NCI-H1436 (cell line): ENCODE measurements at places on chromosomes 3 and 15.
A peak's percentile ranks its signal among the peaks of the same experiment; 100 is the strongest.

DNA sequence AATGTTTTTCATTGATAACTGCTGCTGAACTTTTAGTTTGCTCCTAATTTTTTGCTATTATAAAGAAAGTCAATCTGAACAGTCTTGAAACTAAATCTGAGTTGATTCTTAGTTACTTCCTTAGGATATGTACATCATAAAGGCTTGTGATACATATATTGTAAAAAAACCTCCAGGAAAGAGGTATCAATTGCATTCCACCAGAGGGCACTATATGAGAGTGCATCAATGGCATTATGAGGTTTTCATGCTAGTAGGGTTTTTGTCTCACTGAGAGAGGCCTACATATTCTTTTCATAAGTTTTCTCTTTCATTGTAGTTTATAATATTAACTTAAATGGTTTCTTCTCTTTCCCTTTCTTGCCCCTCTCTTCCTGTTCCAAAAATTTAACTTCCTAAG lies 46.9 kb downstream of the PIK3R4 start:
- DNase-seq = peak; percentile 27

GRCh38 chr3:55128225-55128823 lies 200.5 kb upstream of the LRTM1 start:
- no peak for DNase-seq

GRCh38 chr3:31314258-31314657 lies 218.5 kb upstream of the STT3B start:
- DNase-seq = no peak

DNA sequence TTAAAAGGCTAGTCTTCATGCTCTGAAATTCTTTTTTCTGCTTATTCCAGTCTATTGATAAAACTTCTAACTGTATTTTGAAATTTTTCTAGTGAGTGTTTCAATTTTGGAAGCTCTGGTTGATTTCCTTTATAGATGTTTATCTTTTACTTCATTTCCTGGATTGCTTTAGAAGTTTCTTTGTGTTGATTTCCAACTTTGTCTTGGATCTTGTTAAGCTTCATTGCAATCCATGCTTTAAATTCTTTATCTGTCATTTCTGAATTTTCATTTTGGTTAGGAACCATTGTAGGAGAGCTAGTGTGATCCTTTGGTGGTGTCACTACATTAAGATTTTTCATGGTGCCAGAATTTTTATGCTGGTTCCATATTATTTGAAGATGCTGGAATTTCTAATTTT lies 105.2 kb upstream of the DCBLD2 start:
- no peak for DNase-seq

GRCh38 chr15:96354731-96355567 lies 24.4 kb downstream of the NR2F2 start:
- no peak for DNase-seq

DNA sequence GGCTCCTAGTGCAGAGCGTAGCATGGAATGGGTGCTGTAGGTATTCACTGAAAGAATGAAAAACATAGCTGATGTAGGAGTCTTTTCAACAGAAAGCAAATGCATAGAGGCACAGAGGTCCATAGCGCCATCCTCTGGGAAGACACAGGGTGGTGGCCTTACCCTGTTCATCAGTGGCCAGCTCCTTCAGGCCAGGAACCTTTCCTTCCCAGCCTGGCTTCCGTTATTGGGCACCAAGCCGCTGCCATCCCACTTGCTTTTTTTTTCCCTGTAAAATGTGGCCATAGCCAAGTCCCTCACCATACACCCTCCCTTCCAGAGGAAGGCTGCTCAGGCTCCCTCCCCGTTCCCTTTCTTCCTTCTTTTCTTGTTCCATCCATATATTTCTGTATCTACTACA lies 118.1 kb downstream of the ZNF621 start:
- DNase-seq = no peak

DNA sequence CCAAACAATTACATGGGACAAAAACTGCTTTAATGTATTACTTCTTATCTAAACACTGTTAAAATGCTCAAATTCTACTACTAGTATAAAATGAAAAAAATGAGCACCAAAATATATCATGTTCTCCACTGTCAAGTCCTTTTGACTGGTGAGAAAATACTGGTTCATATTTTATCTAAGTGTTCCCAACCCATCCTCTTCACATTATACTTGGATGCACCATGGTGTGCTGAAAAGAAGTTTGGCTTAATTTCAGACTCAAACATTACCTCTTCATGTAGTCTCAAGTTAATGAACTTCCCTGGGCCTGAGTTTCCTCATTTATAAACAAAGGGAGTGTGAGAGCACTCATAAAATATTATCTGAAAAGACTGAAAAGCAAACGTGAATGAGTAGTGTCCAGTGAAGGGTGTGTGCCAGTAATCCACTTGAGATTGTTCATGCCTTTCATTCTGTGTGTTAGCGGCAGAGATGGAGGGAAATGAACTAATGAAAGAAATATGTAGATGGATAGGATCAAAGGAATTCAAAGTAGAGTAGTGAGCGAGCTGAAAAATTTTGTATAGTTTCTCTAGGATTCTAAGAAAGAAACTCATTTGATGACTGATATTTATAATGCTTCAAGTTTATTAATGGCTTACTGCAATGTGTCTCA lies 263.2 kb downstream of the NLGN1 start:
- DNase-seq = no peak

- no peak for DNase-seq
Observed at GRCh38 chr3:29486096-29486495, 205.2 kb downstream of the RBMS3 start.

- no peak for DNase-seq
Observed at GRCh38 chr3:58646503-58646902, 20.1 kb downstream of the FAM3D start.

- no peak for DNase-seq
Observed at GRCh38 chr3:141225939-141226338, 5.7 kb upstream of the PXYLP1 start.

GRCh38 chr3:43013256-43013655 lies 34.1 kb downstream of the GASK1A start:
- no peak for DNase-seq

DNA sequence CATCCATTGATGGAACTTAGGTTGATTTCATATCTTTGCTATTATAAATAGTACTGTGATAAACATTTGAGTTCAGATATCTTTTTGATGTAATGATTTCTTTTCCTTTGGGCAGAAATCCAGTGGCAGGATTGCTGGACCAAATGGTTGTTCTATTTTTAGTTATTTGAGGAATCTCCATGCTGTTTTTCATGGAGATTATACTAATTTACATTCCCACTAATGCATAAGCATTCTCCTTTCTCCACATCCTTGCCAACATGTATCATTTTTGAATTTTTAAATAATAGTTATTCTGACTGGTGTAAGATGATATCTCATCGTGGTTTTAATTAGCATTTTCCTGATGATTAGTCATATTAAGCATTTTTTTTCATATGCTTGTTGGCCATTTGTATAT lies 144.0 kb upstream of the SUCLG2 start:
- DNase-seq = no peak

DNA sequence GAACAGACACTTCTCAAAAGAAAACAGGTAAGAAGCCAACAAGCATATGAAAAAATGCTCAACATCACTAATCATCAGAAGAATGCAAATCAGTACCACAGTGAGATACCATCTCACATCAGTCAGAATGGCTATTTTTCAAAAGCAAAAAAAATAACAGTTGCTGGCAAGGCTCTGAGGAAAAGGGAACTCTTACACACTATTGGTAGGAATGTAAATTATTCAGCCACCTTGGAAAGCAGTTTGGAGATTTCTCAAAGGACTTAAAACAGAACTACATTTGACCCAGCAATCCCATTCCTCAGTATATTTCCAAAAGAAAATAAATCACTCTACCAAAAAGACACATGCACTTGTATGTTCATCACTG lies 95.6 kb downstream of the APBA2 start:
- DNase-seq = no peak

- DNase-seq = no peak
Observed at GRCh38 chr3:197292083-197292646, 6.2 kb downstream of the DLG1 start.

DNA sequence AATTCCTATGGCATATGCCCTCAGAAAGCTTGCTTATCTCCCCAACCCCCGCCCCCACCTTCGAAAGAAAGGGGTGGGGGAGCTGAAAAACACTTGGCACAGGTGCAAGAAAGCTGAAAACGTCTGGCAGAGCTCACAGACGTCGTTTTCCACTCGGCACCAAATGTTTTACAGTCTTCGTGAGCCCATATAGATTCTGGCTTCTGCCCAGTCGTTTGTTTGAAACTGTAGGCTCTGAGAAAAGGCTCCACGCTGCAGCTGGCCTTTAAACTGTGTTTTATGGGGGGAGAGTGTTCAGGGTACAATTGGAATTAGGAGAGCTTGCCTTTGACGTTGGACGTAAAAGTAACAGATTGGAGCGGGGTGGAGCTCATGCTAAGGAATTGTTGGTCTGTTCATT lies 130.3 kb downstream of the MDFIC2 start:
- no peak for DNase-seq

- DNase-seq = no peak
Observed at GRCh38 chr3:178560759-178561158, 24.5 kb downstream of the KCNMB2 start.

DNA sequence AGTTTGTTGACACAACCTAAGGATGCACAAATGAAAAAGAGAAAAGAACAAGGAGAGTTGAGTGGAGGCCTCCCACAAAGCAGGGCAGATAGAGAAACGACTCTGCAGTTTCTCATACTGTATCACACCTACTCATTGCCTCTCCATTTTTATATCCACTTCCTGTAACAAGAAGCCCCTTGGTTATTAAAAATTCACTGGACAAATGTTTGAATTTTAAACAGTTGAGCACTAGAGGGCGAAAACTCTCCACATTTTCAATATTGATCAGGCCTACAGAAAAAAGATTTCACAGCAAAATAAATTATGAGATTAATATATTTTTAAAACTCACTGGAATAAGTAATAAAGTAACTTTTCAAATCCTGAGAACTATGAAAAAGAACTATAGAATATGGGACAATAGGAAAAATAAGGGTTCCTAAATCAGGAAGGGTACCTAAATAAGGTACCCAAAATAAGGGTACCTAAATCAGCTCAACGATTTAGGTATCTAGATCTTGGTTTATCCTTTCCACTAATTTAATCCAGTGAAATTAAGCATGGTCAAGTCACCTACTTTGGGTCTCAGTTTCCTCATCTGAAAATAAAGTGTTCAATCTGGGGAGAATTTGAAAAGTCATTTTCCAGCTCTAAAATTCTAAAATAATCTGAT lies 47.0 kb upstream of the PPIB start:
- DNase-seq = peak; percentile 10

DNA sequence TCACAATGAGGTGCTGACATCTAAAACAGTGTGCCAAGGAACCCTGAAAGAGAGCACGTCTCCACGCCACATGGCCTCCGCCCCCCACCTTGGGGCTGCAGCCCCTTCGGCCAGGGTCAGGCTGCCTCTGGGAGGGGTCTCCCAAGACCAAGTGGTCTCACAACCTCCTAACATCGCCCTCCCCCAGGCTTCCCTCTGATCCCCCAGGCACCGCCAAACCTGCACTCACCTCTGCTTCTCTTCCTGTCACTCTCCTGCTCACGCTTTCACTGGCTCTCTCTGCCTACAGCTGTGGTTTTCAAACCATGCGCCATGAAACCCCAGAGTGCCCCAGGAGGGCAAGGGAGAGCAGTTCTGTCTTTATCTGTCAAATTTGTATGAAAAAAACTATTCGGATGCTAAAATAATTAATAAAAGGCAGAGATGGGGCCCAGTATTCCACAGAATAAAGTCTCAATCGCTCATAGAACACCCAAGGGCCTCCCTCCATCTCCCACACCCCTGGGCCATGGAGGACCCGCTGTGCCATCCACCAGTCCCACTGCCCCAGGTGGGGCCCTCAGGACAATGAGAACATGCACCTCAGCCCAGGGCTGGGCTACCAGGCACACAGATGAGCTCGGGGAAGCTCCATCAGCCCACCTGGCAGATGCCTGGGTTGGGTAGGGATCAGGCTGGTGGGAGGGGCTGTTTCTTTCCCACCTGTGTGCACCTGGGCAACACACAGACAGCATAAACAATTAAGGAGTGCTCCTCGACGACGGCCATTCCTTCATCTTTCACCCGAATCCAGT lies 21.5 kb downstream of the CYFIP1 start:
- no peak for DNase-seq

GRCh38 chr3:28347374-28348264 lies 902 bp upstream of the ZCWPW2 start:
- no peak for DNase-seq
